ENCODE measurements at places on chromosomes 2 and 18.

- no peak for DNase-seq
Observed at GRCh38 chr2:172431463-172431862, 4.1 kb downstream of the ITGA6 start.

DNA sequence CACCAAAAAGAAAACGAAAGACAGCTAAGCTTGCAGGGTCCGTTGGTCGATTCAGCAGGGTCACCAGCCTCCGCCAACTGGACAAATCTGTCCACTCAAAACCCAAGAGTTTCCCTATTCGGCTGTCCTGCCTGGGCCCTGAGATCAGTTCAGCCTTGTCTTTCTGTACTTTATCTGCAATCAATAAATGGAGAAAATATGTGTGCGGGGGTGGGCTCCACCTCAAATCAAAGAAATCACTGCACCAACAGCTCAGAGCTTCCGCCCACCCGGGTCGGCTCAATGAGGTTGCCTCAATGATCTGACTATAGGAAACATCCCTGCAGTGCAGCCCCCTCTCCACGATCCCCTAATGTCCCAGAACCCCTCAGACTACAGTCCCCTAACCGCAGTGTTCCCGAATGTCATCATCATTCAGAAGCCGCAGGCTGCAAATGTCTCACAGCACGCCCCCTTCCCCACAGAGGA is 447 bp downstream of the GGCX start:
- DNase-seq = no peak

- no peak for DNase-seq
Observed at GRCh38 chr2:31234683-31235503, 941 bp downstream of the EHD3 start.

DNA sequence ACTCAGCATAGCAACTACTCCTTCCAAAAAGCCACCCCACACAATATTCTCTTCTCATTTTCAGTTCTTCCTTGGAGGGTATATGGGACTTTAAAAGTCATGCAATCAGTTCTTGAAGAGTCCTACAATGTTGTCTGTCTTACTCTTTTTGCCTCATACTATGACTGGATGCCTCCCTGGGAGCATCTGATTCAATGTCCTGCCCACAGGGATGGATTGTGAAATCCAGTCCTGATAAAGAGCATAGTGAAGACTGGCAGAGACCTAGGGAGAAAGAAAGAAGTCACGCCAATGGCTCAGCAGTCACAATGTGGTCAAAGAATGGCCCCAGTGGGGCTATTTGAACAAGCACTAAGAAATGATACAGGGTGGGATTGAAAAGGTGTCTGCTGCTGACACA is 155.1 kb upstream of the SERPINE2 start:
- no peak for DNase-seq

DNA sequence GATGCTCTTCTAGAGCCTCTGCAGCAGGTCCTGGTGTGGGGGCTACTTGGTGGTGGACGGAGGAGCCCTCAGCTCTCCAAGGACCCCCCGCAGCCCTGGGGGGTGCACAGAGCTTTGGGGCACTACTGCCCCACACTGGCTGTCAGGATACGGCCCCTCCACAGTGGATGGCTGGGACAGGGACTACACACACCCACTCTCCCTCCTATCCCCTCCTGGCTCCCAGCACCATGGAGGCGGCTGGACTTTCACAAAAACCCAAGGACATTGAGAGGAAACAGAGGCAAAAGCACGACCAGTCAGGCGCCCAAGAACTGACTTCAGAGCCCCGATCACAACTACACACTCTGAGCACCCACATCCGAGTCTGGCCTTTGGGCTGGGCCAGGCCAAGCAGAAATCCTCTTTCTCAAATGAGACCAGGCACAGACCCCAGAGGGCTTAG is 12.6 kb downstream of the GPR35 start:
- no peak for DNase-seq

DNA sequence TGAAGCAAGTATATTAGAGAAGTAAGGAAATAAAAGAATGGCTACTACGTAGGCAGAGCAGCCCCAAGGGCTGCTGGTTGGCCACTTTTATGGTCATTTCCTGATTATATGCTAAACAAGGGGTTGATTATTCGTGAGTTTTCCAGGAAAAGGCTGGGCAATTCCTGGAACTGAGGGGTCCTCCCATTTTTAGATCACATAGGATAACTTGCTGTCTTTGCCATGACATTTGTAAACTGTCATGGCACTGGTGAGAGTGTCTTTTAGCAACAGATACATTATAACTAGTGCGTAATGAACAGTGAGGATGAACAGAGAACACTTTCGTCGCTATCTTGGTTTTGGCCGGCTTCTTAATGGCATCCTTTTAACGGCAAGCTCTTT is 2.6 kb upstream of the UBE2F start:
- DNase-seq = no peak

DNA sequence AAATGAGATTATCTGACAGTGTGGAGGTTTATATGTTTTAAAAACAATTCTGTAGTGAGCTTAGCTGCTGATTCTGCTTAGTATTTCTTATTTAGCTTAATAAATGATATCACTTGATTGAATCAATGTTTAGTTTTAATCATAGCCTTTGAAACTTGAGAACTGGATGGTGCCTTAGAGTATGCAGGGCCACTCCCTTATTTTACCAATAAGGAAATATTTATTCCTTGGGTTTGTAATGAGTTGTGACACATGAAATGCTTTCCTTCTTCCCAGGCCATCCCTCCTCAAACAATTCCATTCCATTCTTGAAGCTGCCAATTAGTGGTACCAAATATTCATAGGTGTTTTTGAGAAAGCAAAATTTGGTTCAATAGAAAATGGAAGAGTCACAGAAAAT is 183.8 kb upstream of the DCC start:
- DNase-seq = no peak

GRCh38 chr18:74416124-74416523 is 41.0 kb downstream of the DIPK1C start:
- no peak for DNase-seq

DNA sequence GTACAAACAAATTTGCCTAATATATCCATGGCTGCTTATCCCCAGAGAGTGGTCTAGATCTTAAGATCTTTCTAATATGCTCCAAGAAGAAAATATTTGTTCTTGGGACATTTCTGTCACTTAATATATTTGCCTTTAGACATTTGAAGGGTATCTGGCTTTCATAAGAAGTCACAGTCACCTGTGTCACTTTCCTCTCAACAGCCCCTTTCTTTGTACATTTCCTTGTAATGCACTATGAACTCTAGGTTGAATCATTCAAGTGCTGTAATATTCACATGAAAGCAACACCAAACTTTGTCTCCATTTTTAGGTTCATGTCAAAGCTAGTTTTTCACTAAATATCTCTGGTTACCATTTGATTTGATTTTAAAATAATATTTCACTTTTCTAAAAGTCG is 41.4 kb upstream of the NABP1 start:
- no peak for DNase-seq

DNA sequence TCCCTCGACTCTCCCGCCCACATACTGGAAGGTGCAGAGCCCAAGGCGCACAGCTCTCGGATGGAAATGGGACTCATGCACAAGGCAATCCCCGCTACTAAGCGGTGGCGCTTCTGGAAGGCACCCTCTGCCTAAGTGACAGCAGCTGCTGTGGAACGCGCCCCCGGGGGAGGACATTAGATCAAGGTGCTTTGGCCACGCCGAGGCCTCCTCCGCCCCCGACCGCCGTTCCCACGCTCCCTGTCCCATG is 202 bp downstream of the MCEE start:
- peak; percentile 17 for DNase-seq
